ENCODE measurements at places on chromosomes 4 and X. TPM values are rescaled to one million over a fixed set of nuclear protein-coding genes. Genes with fewer than 3 reads are reported as not detected.

ETNPPL gene
- total RNA-seq: not detected

SPANXD gene
- not detected for total RNA-seq

USP17L28 gene
- total RNA-seq: not detected

FGFBP2 gene
- total RNA-seq: 16.3 TPM

GRCh38 chr4:135244056-135244455 lies 1042.5 kb upstream of the PABPC4L start:
- DNase-seq: no peak

- no peak for DNase-seq
These were observed 75.8 kb downstream of the FAM53A start for GRCh38 chr4:1608196-1608820.

DNA sequence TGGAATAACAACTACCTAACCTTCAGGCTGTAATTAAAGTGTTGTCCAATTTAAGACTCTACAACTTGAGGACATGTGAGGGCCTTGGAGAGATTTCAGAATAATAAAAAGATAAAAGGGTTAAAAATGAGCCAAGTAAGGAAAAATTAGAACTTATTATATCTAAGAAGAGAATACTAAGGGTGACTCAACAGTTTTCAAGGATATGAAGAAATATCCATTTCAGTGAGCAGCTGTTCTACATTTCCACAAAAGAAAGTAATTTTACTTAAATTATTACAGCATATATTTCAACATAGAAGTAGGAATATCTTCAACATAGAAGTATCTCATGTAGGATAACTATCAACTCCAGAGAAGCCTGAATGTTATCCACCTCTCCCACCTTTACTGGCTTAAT lies 11.3 kb downstream of the SNX12 start:
- no peak for DNase-seq

- no peak for DNase-seq
These were observed 69.1 kb upstream of the NPFFR2 start for GRCh38 chr4:71962622-71963264.
